Fibroblast of skin of right quadriceps (primary cell): ENCODE measurements at places on chromosomes 5 and 9.

DNA sequence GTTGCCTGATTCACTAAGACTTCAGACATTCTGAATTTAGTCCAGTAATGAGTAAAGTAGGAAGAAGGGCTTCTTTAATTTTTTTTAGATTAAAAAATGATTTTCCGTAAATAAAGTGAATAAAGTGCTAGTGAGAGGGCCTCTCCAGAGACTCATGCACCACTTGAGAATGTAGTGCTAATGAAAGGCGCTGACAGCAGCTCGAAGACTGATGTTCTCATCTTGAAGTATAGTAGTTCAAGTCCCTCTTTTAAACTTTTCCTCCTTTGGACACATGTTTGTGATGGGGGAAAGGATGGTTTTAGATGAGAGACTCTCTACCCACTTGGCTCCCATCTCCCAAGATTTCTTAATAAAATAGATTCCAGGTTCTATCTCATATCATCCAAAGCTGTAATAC, 48.5 kb downstream of the G3BP1 start:
- no peak for DNase-seq

DNA sequence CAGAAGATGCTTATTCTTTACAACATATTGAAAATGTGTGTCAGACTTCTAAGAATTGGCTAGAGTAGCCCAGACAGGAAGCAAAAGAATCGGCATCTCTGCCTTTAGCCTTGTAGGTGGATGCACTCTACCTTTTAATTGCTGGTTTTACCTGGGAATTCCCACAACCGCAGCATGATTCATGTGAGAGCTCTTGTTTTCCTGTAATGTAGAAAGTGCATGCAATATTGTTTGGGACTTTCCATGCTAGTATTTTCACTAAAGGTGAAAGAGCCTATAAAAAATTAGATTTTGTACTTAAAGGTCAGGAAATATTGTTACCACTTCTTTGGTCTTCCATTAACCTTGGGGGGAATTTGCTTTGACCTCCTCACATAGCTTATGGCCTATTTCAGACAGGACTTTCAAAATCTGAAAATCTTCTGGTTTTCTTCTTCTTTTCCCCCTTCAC, 89.8 kb downstream of the NTRK2 start:
- DNase-seq = no peak

DNA sequence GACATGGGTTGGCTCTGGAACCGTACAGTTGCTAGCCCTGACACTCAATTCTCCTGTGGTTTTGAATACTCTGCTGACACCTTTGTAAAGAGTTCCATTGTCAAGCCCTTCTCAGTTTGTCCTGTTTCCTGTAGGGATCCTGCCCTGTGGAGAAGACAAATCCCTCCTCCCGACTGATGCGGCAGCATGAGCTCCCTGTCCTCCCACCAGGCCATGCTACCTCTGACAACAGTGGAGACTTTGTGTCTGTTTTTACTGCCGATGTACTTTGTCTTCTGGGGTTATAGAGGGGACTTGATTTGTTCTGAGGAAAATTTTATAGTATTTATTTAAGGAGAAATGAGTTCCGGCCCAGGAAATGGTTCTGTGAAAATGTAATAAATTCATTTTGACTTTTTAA, 57.8 kb downstream of the PRLR start:
- DNase-seq = no peak

DNA sequence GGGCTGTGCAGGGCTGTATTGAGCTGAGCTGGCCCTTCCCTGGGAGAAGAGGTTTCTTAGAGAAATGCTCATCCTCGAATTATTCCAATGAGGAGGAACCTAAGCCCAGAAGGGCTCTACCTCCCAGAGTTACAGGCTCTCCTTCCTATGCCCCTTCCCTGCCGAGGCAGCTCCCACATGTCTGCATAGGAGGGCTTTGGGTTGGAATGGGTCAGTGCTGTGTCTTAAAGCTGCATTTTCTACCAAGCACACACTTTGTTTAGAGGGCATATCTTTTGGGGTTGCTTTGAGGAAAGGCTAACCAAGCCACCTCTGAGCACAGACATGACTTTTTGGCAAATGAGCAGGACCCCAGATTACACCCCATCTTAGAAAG, 9.1 kb downstream of the NEK6 start:
- DNase-seq = no peak

GRCh38 chr5:169847519-169847918, 132.8 kb downstream of the INSYN2B start:
- no peak for DNase-seq

DNA sequence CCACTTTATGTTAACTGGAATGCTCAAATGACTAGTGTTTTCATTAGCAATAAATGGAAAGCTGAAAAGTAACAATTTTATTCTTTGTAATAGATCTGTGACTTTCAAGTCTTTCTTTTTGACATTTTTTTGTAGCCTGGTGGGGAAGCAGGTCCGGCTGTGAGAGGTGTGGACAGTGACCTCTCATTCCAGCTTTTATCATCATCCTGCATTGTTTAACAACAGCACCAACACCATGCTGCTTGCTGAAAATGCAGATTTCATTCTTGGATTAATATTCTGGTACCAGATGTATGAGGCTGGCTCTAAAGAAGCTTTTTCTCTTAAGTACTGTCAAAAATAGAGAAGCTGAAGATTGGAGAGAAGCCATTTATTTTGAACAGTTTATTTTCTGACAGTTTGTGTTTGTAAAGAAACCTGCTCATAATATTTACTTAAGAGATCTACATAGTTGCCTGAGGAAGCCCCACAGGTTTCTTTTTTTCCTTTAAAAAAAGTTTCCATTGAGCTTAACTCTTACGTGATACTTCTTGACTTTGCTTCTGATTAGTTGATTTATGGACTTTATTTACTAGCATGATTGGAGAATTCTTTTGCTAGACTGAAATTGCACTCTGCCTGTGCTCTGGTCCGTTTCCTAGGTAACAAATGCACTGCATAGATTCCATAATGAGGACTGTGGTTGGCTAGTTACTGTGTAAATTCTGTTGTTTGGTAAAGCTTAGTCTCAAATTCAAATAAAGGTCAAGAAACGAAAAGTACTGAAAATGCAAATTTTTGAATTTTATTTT, 3.4 kb downstream of the KIAA1958 start:
- peak; percentile 40 for DNase-seq

DNA sequence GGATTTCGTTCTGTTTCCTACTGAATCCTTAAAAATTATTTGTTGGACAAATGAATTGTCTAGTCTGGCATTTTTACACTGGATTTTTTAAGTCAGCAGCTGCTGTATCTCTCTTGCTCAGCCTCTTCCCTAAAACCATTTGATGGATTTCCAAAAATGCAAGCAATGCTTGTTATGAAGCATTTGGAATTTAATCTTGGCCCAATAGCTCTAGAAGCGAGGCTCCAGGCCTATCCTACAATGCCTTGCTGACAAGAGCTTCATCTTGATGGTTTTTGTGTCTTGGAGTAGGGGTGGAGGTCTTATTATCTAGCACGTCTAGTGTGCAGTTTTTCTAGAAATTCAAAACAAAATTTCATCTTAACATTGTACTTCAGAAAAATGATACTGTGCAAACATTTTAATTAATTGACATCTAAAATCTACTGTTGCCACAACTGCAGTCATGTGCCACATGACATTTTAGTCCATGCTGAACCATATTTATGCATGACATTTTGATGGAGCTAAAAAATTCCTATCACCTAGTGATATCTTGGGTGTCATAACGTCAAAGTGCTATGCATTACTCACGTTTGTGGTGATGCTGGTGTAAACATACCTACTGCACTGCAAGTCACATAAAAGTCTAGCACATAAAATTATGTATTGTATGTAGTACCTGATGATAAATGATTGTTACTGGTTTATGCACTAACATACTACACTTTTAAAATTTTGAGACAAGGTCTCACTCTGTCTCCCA, 5.9 kb upstream of the RAD23B start:
- DNase-seq = peak; percentile 81
